Stimulated activated CD4-positive, alpha-beta T cell treated with anti-CD3 and anti-CD28 coated beads, Interleukin-15, amount 100 ng/mL, for 24 hours (primary cell): ENCODE measurements at places on chromosomes 13 and 19.

- no peak for DNase-seq
These were observed 347.5 kb downstream of the DNAJC15 start for GRCh38 chr13:43370842-43371241.

DNA sequence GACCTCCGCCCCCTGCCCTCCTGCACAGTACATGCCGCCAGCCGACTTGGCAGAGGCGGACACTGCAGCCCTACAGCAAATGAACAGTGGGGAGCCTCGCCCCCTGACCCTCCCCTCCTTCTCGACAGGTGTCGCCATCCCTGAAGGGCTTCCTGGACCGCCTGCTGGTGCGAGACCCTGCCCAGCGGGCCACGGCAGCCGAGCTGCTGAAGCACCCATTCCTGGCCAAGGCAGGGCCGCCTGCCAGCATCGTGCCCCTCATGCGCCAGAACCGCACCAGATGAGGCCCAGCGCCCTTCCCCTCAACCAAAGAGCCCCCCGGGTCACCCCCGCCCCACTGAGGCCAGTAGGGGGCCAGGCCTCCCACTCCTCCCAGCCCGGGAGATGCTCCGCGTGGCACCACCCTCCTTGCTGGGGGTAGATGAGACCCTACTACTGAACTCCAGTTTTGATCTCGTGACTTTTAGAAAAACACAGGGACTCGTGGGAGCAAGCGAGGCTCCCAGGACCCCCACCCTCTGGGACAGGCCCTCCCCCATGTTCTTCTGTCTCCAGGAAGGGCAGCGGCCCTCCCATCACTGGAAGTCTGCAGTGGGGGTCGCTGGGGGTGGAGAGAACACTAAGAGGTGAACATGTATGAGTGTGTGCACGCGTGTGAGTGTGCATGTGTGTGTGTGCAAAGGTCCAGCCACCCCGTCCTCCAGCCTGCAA lies 18.3 kb upstream of the NCCRP1 start:
- no peak for DNase-seq

DNA sequence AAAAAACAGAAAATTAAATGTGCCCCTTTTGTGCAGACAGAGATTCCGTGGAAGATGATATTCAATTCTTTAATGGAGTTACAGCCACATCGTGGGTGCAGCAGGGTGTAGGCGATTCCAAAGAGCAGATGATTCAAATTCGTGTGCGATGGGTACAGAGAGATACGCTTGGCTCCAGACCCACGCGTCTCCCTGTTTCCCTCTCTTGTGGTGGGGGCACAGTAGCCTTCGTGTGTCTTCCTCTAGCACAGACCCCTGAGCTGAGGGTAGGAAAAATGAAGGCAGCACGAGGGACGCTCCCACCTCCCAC lies 4.8 kb downstream of the TSPAN16 start:
- DNase-seq: no peak

GRCh38 chr13:74868049-74868448 lies 613.9 kb downstream of the TBC1D4 start:
- no peak for DNase-seq

- no peak for DNase-seq
These were observed 13.8 kb downstream of the TIMM13 start for GRCh38 chr19:2413629-2414028.

- peak; percentile 81 for DNase-seq
These were observed 10.5 kb downstream of the PVR start for GRCh38 chr19:44653977-44654774.

GRCh38 chr19:39263912-39264305 lies 4.3 kb upstream of the IFNL2 start:
- no peak for DNase-seq

DNA sequence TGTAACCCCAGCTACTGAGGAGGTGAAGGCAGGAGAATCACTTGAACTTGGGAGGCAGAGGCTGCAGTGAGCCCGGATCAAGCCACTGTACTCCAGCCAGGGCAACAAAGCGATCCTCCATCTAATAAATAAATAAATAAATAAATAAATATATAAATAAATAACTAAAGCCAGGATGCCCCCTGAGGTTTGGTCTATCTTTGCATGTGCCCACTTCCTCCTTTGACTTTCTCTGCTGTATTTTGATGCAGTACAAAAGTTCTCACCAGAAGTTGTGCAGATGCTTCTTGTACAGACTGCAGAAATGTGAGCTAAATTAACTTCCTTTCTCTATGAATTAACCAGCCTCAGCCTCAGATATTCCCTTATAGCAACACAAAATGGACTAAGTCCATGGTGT lies 6.5 kb upstream of the N4BP2L2 start:
- DNase-seq: no peak

GRCh38 chr19:16429066-16429758 lies 42.6 kb downstream of the EPS15L1 start:
- DNase-seq: no peak

GRCh38 chr13:21675095-21675991 lies 4.5 kb downstream of the FGF9 start:
- peak; percentile 63 for DNase-seq
